B cell (primary cell): ENCODE measurements at places on chromosomes 7 and 10. TPM values are rescaled to one million over a fixed set of nuclear protein-coding genes. Genes with fewer than 3 reads are reported as not detected.
A peak's percentile ranks its signal among the peaks of the same experiment; 100 is the strongest.

DNA sequence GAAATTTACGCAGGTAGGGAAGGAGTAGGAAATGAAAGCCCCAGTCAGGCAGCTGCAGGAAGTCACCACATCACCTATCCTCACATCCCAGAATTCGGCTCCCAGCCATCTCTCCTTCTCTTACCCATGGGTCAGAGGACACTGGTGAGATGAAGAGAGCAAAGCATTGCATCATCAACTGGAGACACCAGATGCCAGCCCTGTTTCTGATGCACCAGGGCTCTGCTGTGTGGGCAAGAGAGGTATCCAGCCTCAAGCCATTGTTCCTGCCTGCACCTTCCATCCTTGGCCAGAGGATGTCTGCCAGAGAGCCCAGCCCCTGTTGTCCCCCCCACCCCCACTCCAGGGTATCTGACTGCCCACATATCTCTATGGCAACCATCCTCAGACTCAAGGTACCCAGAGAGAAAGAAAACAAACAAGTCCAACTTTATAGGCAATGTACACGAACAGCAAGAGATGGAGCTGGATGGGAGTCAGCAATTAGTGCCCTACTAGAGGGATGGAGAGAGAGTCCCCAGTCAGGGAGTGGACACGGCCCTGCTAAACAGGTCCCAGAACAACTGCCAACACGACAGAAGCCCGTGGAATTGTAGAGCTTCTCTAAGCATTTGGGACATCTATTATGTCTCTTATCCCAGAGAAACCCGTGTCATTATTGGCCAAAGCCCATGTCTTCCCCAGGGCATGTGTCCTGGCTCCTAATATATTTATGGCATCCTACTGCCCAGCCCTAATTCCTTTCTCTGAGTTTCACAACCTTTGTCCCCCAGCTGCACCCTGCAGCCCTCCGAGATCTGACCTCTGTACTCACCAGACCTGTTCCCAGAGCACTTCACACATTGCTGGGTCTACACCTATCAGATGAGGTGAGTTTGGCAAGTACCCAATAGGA, 2.8 kb downstream of the CAMK2G start:
- H3K4me3 ChIP-seq, result no peak overlapping the region
- H3K4me1 ChIP-seq, result peaks cover 25% of the 10 kb centered on the region
- H3K27ac ChIP-seq, result no peak overlapping the region
- H3K27me3 ChIP-seq, result no peaks in the 10 kb centered on the region
- H3K36me3 ChIP-seq, result no peaks in the 10 kb centered on the region
- no peak for DNase-seq

GRCh38 chr10:119713744-119714483, 11.9 kb upstream of the INPP5F start:
- H3K36me3 ChIP-seq, result no peaks in the 10 kb centered on the region
- no peak overlapping the region for H3K27ac ChIP-seq
- no peak overlapping the region for H3K4me3 ChIP-seq
- H3K27me3 ChIP-seq, result no peaks in the 10 kb centered on the region

GRCh38 chr7:40148671-40149070, 13.9 kb downstream of the SUGCT start:
- no peaks in the 10 kb centered on the region for H3K36me3 ChIP-seq
- H3K4me3 ChIP-seq, result no peak overlapping the region
- H3K27me3 ChIP-seq, result no peaks in the 10 kb centered on the region
- H3K4me1 ChIP-seq, result no peaks in the 10 kb centered on the region

GRCh38 chr7:34075523-34076370, 170.4 kb downstream of the BMPER start:
- no peak for DNase-seq
- no peaks in the 10 kb centered on the region for H3K36me3 ChIP-seq
- H3K4me1 ChIP-seq, result no peaks in the 10 kb centered on the region
- H3K4me3 ChIP-seq, result no peak overlapping the region

DNA sequence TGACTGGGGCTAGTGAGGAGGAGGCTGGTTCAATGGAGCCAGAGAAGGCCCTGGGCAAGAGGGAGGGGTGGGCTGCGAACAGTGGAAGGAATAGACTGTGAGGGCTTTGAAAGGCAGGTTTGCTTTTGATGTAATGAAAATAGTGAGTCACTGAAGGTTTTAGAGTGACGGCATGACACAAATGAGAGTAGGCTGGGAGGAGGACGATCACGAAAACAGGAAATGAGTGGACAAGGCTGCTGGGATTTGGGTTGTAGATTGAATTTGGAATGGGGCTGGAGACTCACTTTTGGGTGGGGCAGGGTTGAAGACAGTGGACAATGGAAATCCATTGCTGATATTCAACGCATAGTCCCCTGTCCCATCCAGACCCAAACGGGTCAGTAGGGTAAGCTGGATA, 139.6 kb downstream of the CDH23 start:
- no peak overlapping the region for H3K27ac ChIP-seq
- no peaks in the 10 kb centered on the region for H3K4me1 ChIP-seq
- DNase-seq, result no peak
- no peak overlapping the region for H3K4me3 ChIP-seq
- no peaks in the 10 kb centered on the region for H3K36me3 ChIP-seq

- H3K4me3 ChIP-seq, result no peak overlapping the region
- DNase-seq, result no peak
- no peak overlapping the region for H3K27ac ChIP-seq
- peaks cover 3% of the 10 kb centered on the region for H3K36me3 ChIP-seq
Measured at GRCh38 chr7:101896316-101896715, 78.9 kb downstream of the CUX1 start.

- H3K4me1 ChIP-seq, result peaks cover 7% of the 10 kb centered on the region
- DNase-seq, result no peak
- peaks cover 10% of the 10 kb centered on the region for H3K27me3 ChIP-seq
- no peak overlapping the region for H3K4me3 ChIP-seq
- H3K36me3 ChIP-seq, result no peaks in the 10 kb centered on the region
Measured at GRCh38 chr10:43074409-43074808, 2.5 kb upstream of the RET start.

- H3K4me3 ChIP-seq, result no peak overlapping the region
- no peaks in the 10 kb centered on the region for H3K27me3 ChIP-seq
- DNase-seq, result no peak
- H3K4me1 ChIP-seq, result no peaks in the 10 kb centered on the region
- no peaks in the 10 kb centered on the region for H3K36me3 ChIP-seq
Measured at GRCh38 chr10:78413076-78414055, 379.7 kb downstream of the RPS24 start.

DNA sequence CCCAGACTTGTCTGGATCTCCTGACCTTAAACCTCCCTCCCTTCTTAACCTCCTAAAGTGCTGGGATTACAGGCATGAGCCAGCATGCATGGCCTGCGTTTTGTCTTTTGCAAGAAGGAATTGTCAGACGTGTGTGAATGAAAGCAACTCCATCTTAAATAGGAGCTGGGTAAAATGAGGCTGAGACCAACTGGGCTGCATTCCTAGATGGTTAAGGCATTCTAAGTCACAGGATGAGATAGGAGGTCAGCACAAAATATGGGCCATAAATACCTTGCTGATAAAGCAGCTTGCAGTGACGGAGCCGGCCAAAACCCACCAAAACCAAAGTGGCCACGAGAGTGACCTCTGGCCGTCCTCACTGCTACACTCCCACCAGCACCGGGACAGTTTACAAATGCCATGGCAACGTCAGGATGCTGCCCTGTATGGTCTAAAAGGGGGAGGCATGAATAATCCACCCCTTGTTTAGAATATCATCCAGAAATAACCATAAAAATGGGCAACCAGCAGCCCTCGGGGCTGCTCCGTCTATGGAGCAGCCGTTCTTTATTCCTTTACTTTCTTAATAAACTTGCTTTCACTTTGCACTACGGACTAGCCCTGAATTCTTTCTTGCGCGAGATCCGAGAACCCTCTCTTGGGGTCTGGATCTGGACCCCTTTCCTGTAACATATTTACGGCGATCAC, 41.2 kb upstream of the SDK1 start:
- DNase-seq, result no peak
- H3K36me3 ChIP-seq, result no peaks in the 10 kb centered on the region
- no peak overlapping the region for H3K27ac ChIP-seq
- no peaks in the 10 kb centered on the region for H3K27me3 ChIP-seq
- H3K4me1 ChIP-seq, result no peaks in the 10 kb centered on the region
- H3K4me3 ChIP-seq, result no peak overlapping the region

GRCh38 chr7:25430200-25430931, 202.1 kb upstream of the NPVF start:
- peaks cover 8% of the 10 kb centered on the region for H3K4me1 ChIP-seq
- no peaks in the 10 kb centered on the region for H3K36me3 ChIP-seq
- DNase-seq, result no peak
- H3K4me3 ChIP-seq, result no peak overlapping the region
- H3K27me3 ChIP-seq, result no peaks in the 10 kb centered on the region

GRCh38 chr7:107045980-107046379, 1.5 kb downstream of the PRKAR2B start:
- DNase-seq, result no peak
- peaks cover 24% of the 10 kb centered on the region for H3K27me3 ChIP-seq
- H3K36me3 ChIP-seq, result no peaks in the 10 kb centered on the region
- H3K4me3 ChIP-seq, result no peak overlapping the region
- no peak overlapping the region for H3K27ac ChIP-seq

DNA sequence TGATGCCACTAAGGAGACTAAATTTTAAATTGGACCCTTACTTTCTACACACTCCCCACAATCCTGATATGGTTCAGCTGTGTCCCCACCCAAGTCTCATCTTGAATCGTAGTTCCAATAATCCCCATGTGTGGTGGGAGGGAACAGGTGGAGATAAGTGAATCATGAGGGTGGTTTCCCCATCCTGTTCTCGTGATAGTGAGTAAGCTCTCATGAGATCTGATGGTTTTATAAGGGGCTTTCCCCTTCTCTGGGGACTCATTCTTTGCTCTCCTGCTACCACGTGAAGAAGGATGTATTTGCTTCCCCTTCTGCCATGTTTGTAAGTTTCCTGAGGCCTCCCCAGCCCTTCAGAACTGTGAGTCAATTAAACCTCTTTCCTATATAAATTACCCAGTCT, 18.4 kb upstream of the BET1 start:
- peak overlapping the region; percentile 56 for H3K27ac ChIP-seq
- no peaks in the 10 kb centered on the region for H3K27me3 ChIP-seq
- no peaks in the 10 kb centered on the region for H3K36me3 ChIP-seq
- DNase-seq, result peak; percentile 70

DNA sequence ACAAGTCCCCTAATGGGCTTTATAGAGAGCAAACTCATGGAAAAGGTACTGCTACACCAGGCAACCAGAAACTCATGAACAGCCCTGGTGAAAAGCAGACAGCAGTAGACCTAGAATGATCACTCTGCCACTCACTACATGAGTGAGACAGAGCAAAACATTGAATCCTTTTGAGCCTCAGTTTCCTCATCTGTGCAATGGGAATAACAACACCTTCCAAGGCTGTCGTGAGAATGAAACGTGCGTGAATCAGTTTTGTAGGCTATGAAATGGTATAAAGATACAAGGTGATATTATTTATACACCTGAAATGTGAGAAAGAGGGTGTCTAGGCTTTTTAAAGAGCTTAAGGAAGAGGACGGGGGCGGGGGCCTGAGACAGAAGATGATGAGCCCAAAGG, 14.3 kb upstream of the PROSER2 start:
- no peak overlapping the region for H3K4me3 ChIP-seq
- no peaks in the 10 kb centered on the region for H3K36me3 ChIP-seq
- no peak for DNase-seq
- H3K4me1 ChIP-seq, result no peaks in the 10 kb centered on the region
- H3K27ac ChIP-seq, result no peak overlapping the region

DNA sequence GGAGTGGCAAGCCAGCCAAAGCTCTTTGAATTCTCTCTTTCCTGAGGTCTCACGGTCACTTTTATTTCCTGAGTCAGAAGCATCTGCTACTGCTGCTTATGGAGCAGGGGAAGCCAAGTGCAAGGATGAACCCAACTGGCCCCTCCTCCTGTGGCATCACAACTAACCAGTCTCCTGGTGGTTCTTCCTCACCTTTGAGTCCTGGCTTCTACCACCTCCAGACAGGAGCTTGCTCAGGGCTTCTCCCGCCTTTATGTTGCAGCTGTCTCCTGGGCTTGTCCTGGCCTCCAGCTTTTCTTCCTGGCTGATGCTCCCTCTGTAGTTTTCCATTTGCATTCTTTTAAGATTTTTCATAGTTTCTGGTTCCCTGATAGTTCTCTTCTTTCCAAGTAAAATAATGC, 349.7 kb upstream of the NRP1 start:
- H3K36me3 ChIP-seq, result no peaks in the 10 kb centered on the region
- DNase-seq, result no peak
- no peak overlapping the region for H3K27ac ChIP-seq
- no peak overlapping the region for H3K4me3 ChIP-seq
- H3K27me3 ChIP-seq, result no peaks in the 10 kb centered on the region

DNA sequence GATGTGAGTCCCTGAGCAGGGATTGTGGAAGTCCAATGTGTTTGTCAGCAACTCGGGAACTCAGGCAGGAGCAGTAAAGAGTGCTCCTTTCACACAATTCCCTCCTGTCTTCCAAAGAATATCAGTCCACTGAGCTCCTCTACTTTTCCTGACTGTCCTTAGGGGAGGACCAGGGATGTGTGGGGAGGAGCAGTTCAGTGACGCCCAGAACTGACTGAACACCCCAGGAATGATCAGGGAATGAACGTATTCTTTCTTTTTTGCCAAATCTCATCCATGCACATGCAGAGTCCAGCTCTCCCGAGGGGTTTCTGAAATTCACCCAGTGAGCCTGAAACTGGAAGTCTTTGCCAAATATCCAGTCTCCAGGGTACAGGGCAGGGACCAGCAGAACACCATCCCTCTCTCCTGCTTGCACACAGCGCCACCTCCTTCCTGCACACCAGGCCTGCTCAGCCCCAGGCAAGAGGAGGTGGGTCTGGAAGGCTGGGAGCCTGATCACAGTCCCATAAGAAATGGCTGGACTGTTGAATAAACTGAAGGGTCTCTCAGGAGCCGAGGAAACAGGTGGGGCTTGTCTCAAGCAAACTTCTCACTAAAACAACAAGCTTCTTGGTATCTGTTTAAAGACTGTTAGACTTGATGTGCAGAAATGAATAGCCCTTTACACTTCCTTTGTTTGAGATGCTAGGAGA, 294.7 kb downstream of the C7orf25 start:
- H3K27ac ChIP-seq, result no peak overlapping the region
- no peak for DNase-seq
- no peak overlapping the region for H3K4me3 ChIP-seq
- no peaks in the 10 kb centered on the region for H3K27me3 ChIP-seq
- no peaks in the 10 kb centered on the region for H3K4me1 ChIP-seq

DNA sequence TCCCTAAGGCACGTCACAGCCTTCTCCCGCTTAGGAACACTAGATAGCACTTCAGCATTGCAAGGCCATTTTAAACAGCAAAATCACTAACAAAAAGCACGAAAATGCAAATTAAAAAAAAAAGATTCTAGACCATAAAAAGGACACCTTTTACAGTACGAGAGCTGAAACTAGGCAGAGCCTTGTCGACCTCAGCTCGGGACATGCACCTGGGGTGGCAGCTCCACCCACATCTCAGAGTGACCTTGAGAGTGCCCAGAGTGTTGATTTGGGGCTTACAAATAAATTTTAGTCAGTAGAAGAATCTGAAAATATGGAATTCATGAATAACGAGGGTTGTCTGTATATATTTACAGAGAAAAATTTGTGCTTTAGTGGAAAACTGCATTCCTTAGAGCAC, 1.1 kb downstream of the MRPS24 start:
- H3K27me3 ChIP-seq, result no peaks in the 10 kb centered on the region
- no peak for DNase-seq
- no peak overlapping the region for H3K4me3 ChIP-seq
- H3K27ac ChIP-seq, result no peak overlapping the region
- peaks cover 15% of the 10 kb centered on the region for H3K4me1 ChIP-seq

ZNF746 gene
- polyA plus RNA-seq, result 15.6 and 19.6 TPM in 2 replicates

MPP7 gene
- 2.1 TPM in 2 replicates for polyA plus RNA-seq

CPA2 gene
- polyA plus RNA-seq, result not detected in 2 replicates

UNCX gene
- not detected in 2 replicates for polyA plus RNA-seq

NPFFR1 gene
- polyA plus RNA-seq, result not detected in 2 replicates
